ENCODE measurements at places on chromosomes 4 and X. TPM values are rescaled to one million over a fixed set of nuclear protein-coding genes. Genes with fewer than 3 reads are reported as not detected.

The XAGE2 gene
- total RNA-seq: not detected

The MAGED1 gene
- 20.3 TPM for total RNA-seq

The TCP11X2 gene
- total RNA-seq: not detected

The NPNT gene
- total RNA-seq: not detected

The SLC25A4 gene
- 4.1 TPM for total RNA-seq
